ENCODE measurements at places on chromosomes 11 and 22.

- DNase-seq, result no peak
Measured at GRCh38 chr11:22430141-22430541, 92.0 kb downstream of the SLC17A6 start.

DNA sequence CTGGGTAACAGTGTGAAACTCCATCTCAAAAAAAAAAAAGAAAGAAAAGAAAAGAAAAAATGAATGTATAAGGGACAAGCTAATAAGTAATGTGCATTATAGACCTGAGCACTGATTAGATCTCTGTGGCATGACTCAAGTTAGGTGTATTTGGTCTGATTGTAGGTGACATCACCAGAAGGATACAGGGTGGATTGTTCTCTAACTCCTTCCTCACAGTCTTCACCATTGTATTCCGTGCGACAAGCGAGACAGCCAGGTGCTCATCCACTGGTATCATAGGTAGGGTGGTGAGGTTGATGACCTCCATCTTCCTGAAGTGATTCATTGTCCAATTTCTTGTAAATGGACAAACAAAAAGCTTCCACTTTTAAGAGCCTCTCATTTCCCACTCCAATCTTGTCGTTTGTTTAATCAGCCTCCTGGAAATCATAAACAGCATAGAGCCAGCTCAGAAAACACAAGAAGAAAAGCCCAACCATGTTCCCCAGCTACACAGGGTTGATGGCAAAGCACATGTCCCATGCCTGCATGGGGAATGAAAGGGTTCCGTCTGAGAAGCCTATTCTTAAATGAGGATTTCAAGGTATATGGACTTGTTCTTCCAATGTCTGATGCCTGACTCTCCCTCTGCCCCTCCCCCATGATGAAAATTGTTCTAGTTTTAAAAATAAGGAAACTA, 6.2 kb downstream of the FAM227A start:
- DNase-seq, result no peak

DNA sequence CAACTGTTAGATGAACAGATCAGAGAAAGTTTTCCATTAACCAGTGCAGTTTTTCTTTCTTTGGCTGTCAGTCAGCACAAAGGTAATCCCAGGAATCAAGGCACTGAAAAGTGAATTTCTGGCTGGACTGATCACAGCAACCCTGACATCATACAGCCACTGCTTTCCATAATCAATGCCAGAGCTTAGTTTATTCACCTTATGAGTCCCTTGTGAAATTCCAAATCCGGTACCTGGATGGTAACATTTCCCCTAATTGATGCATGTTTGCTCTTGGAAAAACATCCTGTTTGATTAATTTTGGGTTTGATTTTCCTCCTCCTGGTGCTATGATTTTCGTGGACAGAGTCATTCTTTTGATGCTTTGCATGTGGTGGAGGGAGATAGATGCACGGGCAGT, 319.8 kb downstream of the INSC start:
- no peak for DNase-seq

GRCh38 chr11:117546431-117547194, 219.0 kb downstream of the CEP164 start:
- no peak for DNase-seq

GRCh38 chr22:24953384-24954113, 1.0 kb downstream of the KIAA1671 start:
- no peak for DNase-seq

- DNase-seq, result no peak
Measured at GRCh38 chr11:101264306-101264705, 134.7 kb upstream of the PGR start.

- no peak for DNase-seq
Measured at GRCh38 chr11:133560472-133560855, 28.2 kb upstream of the OPCML start.

- DNase-seq, result no peak
Measured at GRCh38 chr11:117669062-117669461, 128.0 kb downstream of the DSCAML1 start.

GRCh38 chr11:13114566-13115379, 105.7 kb downstream of the RASSF10 start:
- DNase-seq, result no peak

DNA sequence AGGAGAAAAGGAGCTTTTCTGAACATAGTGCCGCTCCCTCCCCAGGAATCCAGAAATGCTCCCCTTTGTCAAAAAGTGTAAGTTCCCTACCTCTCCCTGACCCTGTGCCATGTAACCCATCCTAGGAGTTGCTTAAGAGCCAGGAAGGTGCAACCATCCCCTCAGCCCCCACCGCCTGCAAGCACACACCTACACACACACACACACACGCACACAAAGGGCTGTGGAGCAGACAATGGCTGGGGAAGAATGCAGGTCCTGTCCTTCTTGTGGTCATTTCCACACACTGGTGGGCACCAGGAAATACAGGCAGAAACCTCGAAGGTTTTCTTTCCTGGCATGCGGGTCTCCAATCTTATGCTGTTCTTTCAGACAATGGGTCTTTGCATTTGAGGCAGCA, 1.2 kb downstream of the P2RX3 start:
- DNase-seq, result no peak

DNA sequence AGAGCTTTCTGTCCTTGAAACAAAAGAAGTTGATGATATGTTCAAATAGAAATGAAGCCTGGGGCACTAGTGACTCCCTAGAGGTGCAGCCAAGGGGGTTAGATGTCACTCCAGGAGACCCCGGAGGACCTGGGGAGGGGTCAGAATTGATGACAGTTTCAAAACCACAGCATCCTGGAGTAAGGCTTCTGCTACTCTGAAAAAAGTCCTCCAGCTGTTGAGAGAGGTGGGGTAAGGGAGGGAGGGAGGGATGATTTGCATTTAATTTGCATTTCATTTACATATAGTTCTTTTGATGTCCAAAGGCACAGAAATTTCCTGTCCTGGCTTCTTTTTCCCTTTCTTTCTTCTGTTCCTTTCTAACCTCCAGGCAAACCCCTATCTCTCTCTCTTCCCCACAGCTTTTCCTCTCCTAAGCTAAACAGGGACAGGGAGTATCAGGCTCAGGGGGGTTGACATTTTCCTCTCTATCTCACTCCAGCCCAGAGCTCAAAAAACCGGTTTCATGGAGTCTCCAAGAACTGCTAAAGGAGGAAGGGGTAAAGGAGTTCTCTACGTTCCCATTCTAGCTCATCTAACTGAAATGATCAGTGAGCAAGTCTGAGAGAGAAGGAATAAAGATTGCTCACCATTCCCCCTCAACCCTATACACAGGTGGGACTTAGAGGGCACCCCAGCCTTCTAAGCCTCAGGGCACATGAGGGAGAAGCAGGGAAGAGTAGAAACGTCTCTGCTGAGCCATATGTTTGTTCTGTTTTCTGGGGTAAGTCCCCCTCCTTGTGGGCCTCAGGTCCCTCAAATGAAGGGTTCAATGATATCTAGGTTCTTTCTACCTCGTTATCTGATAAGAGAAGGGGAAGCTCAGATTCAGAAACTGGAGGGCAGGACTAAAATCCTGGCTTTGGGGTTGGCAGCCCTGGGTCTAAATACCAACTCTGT, 3.5 kb upstream of the POU2F3 start:
- DNase-seq, result no peak

- DNase-seq, result no peak
Measured at GRCh38 chr11:116114198-116114651, 610.0 kb upstream of the CADM1 start.

GRCh38 chr11:72613977-72614376, 60.2 kb downstream of the PDE2A start:
- DNase-seq, result peak; percentile 88

GRCh38 chr22:48207919-48208535, 1445.6 kb downstream of the TBC1D22A start:
- DNase-seq, result no peak

DNA sequence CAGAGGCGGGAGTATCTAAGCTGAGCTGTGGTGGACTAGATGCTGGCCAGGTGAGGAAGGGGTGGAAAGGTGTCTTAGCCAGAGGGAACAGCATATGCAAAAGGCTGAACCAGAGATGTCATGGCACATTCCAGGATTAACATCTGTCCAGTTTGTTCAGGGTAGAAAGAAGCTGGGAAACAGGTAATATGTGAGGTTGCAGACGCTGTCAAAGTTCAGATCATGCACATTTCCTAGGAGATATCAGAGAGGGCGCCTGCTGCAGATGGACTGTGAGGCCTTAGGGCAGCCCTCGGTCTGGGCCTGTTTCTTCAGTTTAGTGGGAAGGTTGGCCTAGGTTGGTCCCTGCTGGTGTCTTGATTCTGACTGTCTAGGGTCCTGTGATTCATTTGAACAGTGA, 97.7 kb upstream of the CRYBB3 start:
- DNase-seq, result no peak

GRCh38 chr11:100887659-100888058, 200.6 kb downstream of the ARHGAP42 start:
- no peak for DNase-seq

DNA sequence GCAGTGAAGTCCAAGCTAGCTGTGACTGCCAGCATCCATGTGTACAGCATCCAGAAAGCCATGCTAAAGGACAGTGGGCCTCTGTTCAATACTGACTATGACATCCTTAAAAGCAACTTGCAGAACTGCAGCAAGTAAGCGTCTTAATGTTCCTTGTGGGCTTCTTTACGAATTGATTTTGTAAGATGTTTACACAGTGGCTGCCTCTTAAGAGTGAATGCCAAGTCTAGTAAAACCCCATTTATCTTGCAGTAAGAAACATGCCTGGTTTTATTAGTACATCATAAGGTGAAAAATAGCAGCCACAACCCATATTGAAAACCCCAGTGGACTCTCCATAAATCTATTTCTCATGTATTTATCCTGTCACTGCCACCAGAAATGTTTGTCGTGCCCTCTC, 20.5 kb downstream of the POLD3 start:
- no peak for DNase-seq

- DNase-seq, result no peak
Measured at GRCh38 chr11:64264371-64264852, 13.1 kb downstream of the PLCB3 start.

DNA sequence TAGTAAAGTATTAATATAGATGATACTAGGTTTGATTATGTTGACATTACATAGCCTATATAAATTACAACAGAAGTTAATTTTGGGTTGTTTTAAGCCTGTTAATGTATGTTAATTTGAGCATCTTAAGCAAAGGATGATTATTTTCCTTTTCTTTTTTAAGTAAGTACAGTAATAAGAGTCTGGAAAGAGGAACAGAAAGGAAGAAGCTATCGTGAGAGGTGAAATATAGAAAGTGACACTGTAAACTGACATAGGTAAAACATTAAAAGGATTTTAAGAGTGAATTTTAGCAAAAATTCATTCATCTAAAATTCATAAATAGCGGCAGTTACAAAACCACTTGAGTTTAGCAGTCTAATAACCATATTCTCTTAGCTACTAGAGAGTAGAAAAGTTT, 45.5 kb downstream of the FAR1 start:
- no peak for DNase-seq

- no peak for DNase-seq
Measured at GRCh38 chr11:770642-771616, 6.4 kb downstream of the GATD1 start.

DNA sequence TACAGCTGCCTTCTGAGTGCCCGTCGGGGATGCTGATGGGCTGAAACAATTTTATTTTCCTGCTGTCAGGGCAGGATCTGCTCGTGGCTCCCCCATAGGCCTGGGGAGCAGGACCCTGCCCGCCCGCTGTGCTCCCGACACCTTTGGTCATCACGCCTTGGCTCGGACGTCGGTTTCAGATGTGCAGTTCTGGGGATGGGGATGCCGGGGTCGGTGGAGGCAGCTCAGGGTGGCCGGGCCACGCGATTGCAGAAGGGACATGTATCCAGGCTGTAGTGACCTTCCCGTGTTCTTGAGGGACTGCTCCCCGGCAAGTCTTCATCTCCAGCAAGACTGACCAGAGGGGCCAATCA, 1150.5 kb downstream of the BRD1 start:
- no peak for DNase-seq

DNA sequence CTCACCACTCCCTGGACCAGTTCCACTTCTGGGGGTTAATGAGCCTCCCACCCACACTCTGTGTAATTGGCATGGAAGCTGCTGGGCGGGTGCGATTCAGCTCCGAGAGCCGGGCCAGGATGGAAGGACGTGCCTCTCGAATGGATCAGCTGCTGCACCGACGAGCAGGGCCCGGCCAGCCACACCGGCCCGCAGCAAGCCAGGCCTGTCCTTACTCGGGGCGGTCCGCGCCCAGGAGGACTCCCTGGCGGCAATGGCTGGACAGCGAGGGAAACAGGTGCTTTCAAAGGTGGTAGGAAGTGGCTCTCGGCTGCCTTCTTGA, 4.3 kb upstream of the SHISAL1 start:
- no peak for DNase-seq

DNA sequence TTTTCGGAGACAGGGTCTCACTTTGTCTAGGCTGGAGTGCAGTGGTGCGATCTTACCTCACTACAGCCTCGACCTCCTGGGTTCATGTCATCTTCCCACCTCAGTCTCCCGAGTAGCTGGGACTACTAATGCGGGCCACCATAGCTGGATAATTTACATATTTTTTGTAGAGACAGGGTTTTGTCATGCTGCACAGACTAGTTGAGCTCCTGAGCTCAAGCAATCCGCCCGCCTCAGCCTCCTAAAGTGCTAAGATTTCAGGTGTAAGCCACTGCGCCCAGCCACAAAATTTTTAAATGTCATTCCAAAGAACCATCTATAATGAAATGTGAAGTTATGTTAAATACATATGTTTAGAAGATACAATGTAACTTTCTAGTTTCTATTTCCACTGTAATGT, 4747.7 kb upstream of the OR11H1 start:
- no peak for DNase-seq

DNA sequence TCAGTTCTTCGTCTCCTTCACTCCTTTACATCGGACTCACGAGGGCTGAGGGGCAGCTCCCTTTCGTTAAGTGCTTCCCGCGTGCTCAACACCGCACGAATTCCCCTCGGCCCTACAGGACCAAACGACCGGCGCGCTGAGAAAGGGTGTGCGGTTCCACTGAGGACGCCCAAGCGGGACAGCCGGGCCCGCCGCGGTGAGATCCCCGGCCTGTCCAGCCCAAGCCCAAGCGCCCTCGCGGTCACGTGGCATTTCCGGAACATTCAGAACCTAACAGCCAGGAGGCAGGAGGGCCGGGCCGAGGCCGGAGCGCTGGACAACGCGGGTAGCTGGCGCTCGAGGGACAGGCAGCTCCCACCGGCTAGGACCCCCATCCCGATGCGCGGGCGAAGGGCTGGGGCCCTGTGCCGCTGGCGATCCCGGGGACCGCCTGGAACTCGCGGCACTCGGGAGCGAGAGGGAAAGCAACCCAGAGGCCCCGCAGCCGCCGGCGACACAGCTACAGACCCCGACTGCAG, 737 bp upstream of the STIP1 start:
- peak; percentile 84 for DNase-seq

DNA sequence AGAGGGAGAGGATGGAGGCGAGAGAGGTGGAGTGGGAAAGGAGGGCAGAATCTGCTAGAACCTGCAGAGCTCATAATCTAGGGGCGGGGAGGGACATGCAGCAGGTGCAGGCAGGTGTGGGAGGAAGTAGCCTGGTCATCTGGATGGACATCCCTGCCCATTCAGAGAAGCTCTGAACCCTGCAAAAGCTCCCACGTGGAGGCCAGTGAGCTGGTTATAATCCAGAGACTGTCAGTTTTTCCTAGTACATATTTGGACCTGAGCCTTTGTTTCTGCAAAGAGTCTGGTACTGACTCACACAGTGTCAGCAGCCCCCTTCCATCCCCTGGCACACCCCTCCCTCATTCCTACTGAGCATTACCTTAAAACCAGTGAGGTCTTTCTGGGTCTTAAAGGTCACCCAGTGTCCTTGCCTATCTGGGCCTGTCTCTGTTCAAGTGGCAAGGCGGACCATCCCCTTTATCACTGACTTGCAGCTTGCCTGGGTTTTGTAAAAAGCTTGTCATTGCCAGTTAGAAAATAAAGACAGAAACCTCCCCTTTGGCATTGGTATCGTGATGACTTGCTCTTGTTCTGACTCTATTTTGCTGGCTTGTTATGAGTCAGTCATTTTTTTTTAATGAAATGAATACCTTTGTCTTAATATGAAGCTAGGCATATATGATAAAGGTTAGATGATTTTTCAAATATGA, 26.1 kb downstream of the PTPRJ start:
- DNase-seq, result peak; percentile 52
